ENCODE measurements at places on chromosomes 2 and 18.

DNA sequence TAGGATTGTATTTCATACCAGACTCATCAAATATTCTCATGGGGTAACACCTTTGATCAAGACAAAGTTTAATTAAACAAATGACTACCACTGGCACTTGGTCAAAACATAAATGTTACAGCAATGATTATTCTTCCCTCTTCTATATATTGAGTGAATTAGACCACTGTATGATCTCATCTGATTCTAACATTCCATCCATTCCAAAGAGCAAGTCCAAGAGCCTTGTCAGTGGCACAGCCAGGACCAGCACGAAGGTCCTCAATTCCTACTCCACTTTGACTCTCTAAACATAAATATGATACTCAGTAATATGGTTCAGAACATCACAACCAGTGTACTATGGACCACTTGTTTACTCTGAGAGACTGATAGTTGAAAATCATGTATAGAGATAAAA is 86.4 kb downstream of the AP1S3 start:
- no peak for DNase-seq

DNA sequence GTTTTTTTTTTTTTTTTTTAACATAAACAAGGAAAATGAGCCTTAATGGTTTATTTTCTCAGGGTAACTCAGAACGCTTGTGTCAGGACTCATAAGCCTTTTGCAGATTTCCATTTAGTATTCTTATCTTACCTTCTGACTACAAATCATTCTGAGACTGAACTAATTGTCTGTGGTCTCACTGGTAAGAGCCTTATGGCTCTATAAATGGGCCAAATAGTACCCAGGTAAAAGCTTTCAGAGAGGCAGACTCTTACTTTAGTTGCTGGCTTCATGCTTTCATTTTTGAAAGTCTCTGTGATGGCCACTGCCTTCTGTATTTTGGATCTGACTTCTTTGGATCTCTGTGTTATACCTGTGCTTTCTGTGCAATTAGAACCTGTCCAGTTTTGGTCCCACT is 403.4 kb downstream of the RIT2 start:
- no peak for DNase-seq

GRCh38 chr2:16861530-16861929 is 195.9 kb upstream of the CYRIA start:
- no peak for DNase-seq

GRCh38 chr18:8658858-8659485 is 46.4 kb upstream of the MTCL1 start:
- DNase-seq = no peak

- no peak for DNase-seq
Observed at GRCh38 chr2:160918906-160919503, 241.2 kb upstream of the TANK start.

DNA sequence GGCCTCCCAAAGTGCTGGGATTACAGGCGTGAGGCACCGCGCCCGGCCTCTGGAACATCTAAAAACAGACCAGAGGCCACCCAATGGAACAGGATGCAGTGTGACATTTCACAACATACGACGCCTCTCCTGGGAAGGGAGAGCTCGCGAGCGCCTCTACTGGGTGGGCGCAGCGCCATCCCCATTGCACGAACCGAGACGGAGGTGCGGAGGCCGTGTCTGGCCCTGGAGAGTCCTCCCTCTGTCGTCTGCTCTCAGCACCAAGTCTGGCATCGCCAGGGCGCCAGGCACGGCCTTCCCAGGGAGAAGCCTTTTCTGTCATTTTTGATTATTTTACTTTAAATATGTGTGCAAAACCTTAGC is 9.4 kb upstream of the GBX2 start:
- no peak for DNase-seq

- DNase-seq = no peak
Observed at GRCh38 chr2:169480079-169480465, 778 bp downstream of the BBS5 start.

GRCh38 chr2:139969323-139969722 is 1189.1 kb upstream of the NXPH2 start:
- DNase-seq = no peak

DNA sequence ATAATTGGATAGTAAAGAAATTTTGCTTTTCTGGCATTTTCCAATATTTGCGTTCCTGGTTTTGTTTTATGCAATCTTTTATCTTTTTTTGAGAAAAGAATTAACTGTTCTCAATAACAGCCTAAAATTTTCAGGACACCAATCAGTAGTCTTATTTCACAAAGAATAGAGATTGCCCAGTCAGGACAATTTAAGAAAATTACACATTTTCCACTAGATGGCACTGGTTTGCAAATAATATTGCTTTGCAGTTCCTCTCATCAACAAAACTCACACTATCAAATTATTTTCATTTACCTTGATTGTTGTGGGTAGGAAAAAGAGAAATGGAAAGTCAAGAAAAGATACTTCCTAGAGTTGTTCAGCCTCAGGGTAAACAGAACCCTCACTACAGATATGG is 2.4 kb upstream of the RBM45 start:
- no peak for DNase-seq

- no peak for DNase-seq
Observed at GRCh38 chr2:235914756-235915155, 253.4 kb downstream of the GBX2 start.

DNA sequence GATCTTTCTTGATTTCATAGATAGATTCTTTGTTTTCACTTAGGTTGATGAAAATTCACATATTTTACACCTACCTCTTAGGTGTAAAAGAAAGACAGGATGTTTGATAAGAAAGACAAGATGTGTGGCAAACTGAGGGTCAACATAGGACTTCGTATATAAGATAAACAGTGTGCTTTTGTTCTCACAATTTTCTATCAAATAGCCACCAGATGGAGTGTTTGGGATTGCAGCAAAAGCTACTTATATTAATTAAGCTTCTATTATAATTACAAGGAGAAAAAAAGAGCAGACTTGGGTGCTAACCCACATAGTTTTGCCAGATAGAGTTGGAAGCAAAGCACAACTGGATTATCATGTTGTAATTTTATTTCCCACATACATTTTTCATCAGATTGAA is 232.9 kb downstream of the CDH7 start:
- no peak for DNase-seq

DNA sequence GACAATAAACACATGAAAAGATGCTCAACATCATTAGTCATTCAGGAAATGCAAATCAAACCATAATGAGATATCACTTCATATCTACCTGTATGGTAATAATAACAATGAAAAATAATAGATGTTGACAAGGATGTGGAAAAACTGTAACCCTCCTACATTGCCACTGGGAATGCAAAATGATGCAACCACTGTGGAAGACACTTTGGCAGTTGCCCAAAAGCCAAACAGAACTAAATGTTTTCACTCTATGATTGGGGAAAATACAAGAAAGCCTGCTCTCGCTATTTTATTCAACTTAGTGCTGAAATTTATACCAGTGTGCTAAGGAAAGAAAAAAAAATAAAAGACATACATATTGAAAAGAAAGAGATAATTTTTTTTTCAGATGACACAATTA is 934.5 kb downstream of the CNTNAP5 start:
- no peak for DNase-seq

- no peak for DNase-seq
Observed at GRCh38 chr2:181686576-181687185, 6.4 kb upstream of the NEUROD1 start.

DNA sequence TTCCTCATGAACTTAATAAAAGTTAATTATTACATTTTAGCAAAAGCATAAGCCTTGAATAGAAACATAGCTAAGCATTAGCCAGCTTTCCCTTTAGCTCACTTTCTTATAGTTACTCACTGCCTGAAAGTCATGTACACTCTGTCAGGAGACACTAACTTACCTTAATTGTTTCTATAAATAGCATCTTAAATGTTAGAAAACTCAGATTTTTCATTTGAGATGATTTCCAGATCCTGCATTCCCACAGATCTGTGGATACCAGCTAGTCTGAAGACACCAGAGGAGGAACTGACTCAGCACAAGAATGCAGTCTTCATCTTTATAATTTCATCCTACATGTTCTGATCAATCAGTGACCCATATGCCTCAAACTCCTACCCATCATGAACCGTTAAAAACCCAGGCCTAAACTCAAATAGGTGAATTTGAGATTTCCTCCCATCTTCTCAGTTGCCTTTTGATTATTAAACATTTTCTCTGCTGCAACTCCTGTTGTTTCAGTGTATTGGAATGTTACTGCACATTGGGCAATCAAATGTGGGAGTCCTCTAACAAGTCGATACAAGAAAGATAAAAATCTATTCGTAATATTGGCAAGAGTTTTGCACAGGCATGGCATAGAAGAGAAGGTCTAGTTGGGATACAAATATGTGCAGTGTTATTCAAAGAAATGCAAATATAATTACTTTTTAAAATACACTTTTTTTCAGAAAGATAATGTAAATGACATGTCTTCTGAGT is 857.4 kb upstream of the CDH2 start:
- DNase-seq = no peak

All from activated naive CD4-positive, alpha-beta T cell (primary cell).